ENCODE measurements at places on chromosomes 5 and 9. TPM values are rescaled to one million over a fixed set of nuclear protein-coding genes. Genes with fewer than 3 reads are reported as not detected.

- H3K4me1 ChIP-seq: no peaks in the 10 kb centered on the region
- H3K27ac ChIP-seq: peak overlapping the region; percentile 22
- no peak for DNase-seq
- H3K27me3 ChIP-seq: no peaks in the 10 kb centered on the region
- no peak overlapping the region for H3K4me3 ChIP-seq
- H3K36me3 ChIP-seq: peaks cover 88% of the 10 kb centered on the region
These were observed 30.8 kb downstream of the MTAP start for GRCh38 chr9:21833090-21833801.

- H3K36me3 ChIP-seq: no peaks in the 10 kb centered on the region
- no peaks in the 10 kb centered on the region for H3K27me3 ChIP-seq
- H3K27ac ChIP-seq: no peak overlapping the region
- H3K4me3 ChIP-seq: no peak overlapping the region
- peaks cover 42% of the 10 kb centered on the region for H3K4me1 ChIP-seq
These were observed 7.8 kb downstream of the SH3PXD2B start for GRCh38 chr5:172446336-172447051.

- no peak for DNase-seq
- H3K4me1 ChIP-seq: peaks cover 16% of the 10 kb centered on the region
- no peak overlapping the region for H3K27ac ChIP-seq
- H3K4me3 ChIP-seq: no peak overlapping the region
- H3K36me3 ChIP-seq: no peaks in the 10 kb centered on the region
These were observed 381.2 kb downstream of the NFIB start for GRCh38 chr9:13932528-13933267.

LAMC3 gene
- 35.9 TPM for total RNA-seq

PRDM9 gene
- total RNA-seq: not detected

GRCh38 chr5:165227515-165227914 lies 1722.1 kb downstream of the MAT2B start:
- peaks cover 48% of the 10 kb centered on the region for H3K4me1 ChIP-seq
- H3K27me3 ChIP-seq: no peaks in the 10 kb centered on the region
- DNase-seq: no peak
- H3K4me3 ChIP-seq: no peak overlapping the region
- no peak overlapping the region for H3K27ac ChIP-seq

DBH gene
- 0.24 TPM for total RNA-seq

CXCL14 gene
- total RNA-seq: 0.64 TPM

DNA sequence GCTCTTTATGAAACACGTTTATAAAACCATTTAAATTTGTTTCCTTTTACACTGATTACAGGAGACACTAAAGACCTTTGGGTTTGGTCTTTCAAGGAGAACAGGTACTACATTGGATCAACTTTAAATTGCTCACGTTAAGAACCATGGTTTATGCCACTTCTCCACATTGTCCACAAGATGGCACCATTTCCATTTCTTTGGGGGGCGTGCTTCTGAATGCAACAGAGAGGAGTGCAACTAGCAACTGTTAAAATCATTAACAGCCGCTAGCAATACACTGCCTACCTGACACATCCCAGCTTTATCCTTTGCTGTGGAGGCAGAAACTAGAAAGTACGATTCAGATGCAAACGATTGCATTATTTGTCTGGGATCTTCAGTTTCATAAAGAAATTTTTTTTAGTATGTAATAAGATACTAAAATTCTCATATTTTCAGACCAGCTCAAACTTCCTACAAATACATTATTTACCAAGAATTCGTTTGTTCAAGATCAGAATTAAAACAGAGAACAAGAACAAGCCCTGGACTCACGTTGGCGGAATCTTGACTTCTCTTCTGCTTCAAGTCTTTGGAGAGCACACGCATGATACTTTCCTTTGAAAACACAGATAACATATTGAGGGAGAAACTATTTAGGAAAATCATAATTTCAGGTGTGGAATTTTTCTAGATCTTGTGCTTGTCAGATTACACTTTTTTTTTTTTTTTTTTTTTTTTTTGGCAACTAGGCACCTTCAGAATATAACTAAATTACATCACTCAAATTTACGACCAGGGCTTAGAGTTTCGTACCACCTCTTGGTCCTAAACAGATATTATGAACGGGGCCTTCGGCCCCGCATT lies 702 bp downstream of the CDC20B start:
- H3K4me3 ChIP-seq: peak overlapping the region; percentile 74
- peak; percentile 26 for DNase-seq
- H3K4me1 ChIP-seq: peaks cover 33% of the 10 kb centered on the region
- H3K36me3 ChIP-seq: no peaks in the 10 kb centered on the region
- H3K27me3 ChIP-seq: peaks cover 66% of the 10 kb centered on the region

DNA sequence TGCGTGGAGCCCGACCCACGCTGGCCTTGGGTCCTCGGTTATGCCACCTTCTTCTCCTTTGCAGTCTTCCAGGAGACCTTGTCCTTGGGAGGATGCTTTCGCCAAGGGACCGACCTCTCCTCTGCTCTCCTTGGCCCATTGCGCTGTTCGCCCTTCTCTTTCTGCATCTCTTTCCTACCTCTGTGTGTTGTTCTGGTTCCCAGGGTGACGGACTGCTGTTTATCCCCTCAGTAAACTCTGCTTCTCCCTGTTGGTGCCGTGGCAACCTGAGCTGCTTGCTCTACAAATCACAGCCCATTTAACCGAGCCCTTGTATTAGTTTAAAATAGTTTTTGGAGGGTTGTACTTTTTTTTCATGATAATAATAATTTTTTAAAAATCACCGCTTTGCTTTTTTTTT lies 97.9 kb downstream of the DAPK1 start:
- no peaks in the 10 kb centered on the region for H3K27me3 ChIP-seq
- DNase-seq: peak; percentile 35
- peak overlapping the region; percentile 69 for H3K27ac ChIP-seq

DNA sequence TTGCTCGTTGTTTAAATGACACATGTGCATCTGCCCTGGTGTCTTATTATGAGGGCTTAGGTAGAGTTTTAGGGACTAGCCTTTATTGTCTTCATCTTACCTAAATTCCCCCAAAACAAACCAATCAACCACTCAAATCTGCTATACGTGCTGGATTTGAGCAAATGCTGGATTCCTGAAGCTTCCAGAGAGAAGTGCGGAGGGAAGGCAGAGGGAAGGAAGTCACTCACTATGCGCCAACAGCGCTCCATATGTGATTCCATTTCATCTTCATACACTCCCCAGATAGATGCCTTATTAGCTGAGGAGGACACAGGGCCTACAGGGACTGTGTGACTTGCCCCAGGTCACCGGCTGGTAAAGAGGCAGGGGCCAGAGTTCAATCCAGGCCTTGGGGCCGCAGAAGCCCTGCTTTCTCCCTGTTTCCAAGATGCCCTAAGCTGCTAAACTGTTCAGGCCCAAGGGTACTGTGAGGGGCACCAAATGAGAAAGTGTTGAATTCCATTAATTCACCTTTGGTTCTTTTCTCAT lies 63.5 kb downstream of the OTULIN start:
- no peak for DNase-seq
- peak overlapping the region; percentile 13 for H3K4me3 ChIP-seq
- H3K36me3 ChIP-seq: no peaks in the 10 kb centered on the region
- peaks cover 36% of the 10 kb centered on the region for H3K4me1 ChIP-seq
- no peaks in the 10 kb centered on the region for H3K27me3 ChIP-seq

DNA sequence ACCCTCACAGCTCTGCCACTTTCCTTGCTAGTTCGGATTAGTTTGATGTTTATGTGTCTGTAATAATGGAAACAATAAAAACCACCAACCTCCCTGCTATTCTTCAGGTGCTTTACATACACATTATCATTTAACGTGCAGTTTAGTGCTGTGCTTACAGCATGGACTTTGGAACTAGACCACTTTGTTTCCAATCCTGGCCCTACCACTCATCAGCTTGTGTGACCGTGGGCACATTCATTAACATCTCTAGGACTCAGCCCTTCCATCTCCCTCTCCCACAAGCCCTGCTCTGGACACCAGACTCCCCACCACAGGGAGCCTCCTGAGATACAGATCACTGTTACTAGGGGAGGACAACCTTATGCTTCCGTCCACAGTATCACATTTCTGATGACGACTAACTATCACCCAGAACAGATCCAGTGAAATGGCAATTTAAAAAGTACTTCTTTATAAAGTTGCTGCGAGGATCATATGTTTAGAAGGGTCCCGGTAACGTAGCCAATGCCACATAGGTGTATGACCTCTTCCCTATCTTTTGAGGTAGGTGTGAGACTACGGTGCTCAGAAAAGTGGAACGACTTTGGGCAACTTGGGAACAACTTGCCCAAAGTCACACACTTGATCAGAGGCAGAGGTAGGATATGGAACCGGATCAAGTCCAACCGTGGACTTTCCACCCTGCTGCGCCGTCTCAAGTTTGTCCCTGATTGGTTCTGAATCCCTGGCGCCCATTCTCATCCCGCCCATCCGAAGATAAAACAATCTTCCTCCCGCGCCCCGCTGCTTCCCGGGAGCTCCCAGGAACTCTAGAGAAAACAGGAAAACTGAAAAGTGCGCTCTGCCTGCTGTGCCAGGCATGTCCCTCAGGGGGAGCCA lies 132.4 kb upstream of the NIPBL start:
- H3K4me1 ChIP-seq: peaks cover 39% of the 10 kb centered on the region
- H3K4me3 ChIP-seq: peak overlapping the region; percentile 95
- H3K27ac ChIP-seq: peak overlapping the region; percentile 94
- no peaks in the 10 kb centered on the region for H3K36me3 ChIP-seq
- H3K27me3 ChIP-seq: peaks cover 4% of the 10 kb centered on the region

DNA sequence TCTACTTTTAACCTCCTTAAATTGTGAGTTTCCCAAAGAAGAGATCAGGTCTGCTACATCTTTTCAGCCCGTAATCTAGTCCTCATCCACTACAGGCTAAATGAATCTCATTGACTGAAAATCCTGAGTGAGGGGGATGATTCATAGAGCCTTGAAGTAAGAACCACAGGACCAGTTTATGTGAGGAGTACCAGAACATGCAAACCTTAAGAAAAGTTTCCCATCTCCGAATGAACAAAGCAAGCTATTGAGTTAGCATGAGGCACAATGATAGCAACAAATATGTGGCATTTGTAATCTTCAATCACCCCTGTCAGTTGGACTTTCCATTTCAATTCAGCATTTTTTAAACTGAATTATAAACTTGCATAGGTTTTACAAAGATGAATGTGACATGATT lies 197.0 kb downstream of the ALDH1A1 start:
- no peaks in the 10 kb centered on the region for H3K27me3 ChIP-seq
- H3K4me3 ChIP-seq: no peak overlapping the region
- H3K27ac ChIP-seq: no peak overlapping the region
- no peaks in the 10 kb centered on the region for H3K36me3 ChIP-seq
- DNase-seq: no peak
- H3K4me1 ChIP-seq: no peaks in the 10 kb centered on the region

GRCh38 chr5:122906768-122907167 lies 61.4 kb downstream of the SNX24 start:
- DNase-seq: no peak
- H3K4me3 ChIP-seq: no peak overlapping the region
- no peak overlapping the region for H3K27ac ChIP-seq
- H3K4me1 ChIP-seq: peaks cover 10% of the 10 kb centered on the region

- no peak for DNase-seq
- H3K27me3 ChIP-seq: no peaks in the 10 kb centered on the region
- H3K4me3 ChIP-seq: no peak overlapping the region
- peaks cover 7% of the 10 kb centered on the region for H3K4me1 ChIP-seq
- peaks cover 15% of the 10 kb centered on the region for H3K36me3 ChIP-seq
These were observed 4.1 kb downstream of the CCDC127 start for GRCh38 chr5:213803-214395.

GRCh38 chr5:45260292-45260691 lies 435.9 kb downstream of the HCN1 start:
- H3K27me3 ChIP-seq: no peaks in the 10 kb centered on the region
- peak overlapping the region; percentile 67 for H3K27ac ChIP-seq
- no peak overlapping the region for H3K4me3 ChIP-seq
- DNase-seq: no peak
- peaks cover 13% of the 10 kb centered on the region for H3K4me1 ChIP-seq
- H3K36me3 ChIP-seq: peaks cover 5% of the 10 kb centered on the region

- H3K27me3 ChIP-seq: no peaks in the 10 kb centered on the region
- DNase-seq: no peak
- H3K4me3 ChIP-seq: no peak overlapping the region
- no peaks in the 10 kb centered on the region for H3K36me3 ChIP-seq
- peak overlapping the region; percentile 9 for H3K27ac ChIP-seq
These were observed 37.0 kb upstream of the LCP2 start for GRCh38 chr5:170334626-170335025.

CYLC2 gene
- total RNA-seq: not detected

GRCh38 chr9:136614967-136615623 lies 47.6 kb upstream of the EGFL7 start:
- no peaks in the 10 kb centered on the region for H3K27me3 ChIP-seq
- no peak overlapping the region for H3K27ac ChIP-seq
- H3K4me1 ChIP-seq: peaks cover 8% of the 10 kb centered on the region

AGXT2 gene
- total RNA-seq: not detected

GRCh38 chr9:38342096-38342495 lies 50.4 kb upstream of the ALDH1B1 start:
- H3K27me3 ChIP-seq: peaks cover 31% of the 10 kb centered on the region
- H3K36me3 ChIP-seq: no peaks in the 10 kb centered on the region
- H3K4me3 ChIP-seq: no peak overlapping the region
- H3K4me1 ChIP-seq: peaks cover 10% of the 10 kb centered on the region

DNA sequence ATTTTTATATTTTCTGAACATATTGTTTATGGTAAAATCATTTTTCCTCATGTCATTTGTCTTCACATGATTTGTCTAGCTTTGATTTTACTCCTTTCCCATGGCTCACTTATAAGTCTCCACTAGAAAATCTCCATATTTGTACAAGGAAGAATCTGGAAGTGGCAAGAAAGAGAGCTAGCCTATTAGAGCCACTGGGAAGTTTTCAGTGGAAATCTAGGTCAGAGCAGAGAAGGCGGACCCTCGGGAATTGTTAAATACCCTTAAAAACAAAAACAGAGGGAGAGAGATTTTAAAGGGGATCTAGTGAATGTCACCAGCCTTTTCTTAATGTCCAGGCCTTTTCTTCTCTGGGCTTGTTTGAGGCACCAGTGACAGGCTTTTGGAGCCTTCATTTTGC lies 56.6 kb downstream of the GRAMD2B start:
- peaks cover 31% of the 10 kb centered on the region for H3K36me3 ChIP-seq
- no peaks in the 10 kb centered on the region for H3K4me1 ChIP-seq
- H3K27ac ChIP-seq: no peak overlapping the region
- H3K27me3 ChIP-seq: no peaks in the 10 kb centered on the region

- no peak overlapping the region for H3K27ac ChIP-seq
- no peak overlapping the region for H3K4me3 ChIP-seq
- no peaks in the 10 kb centered on the region for H3K27me3 ChIP-seq
These were observed 20.3 kb downstream of the MELK start for GRCh38 chr9:36592801-36593583.

PCDHA6 gene
- total RNA-seq: 2.4 TPM

GABRA6 gene
- total RNA-seq: not detected

CRHBP gene
- not detected for total RNA-seq

DNA sequence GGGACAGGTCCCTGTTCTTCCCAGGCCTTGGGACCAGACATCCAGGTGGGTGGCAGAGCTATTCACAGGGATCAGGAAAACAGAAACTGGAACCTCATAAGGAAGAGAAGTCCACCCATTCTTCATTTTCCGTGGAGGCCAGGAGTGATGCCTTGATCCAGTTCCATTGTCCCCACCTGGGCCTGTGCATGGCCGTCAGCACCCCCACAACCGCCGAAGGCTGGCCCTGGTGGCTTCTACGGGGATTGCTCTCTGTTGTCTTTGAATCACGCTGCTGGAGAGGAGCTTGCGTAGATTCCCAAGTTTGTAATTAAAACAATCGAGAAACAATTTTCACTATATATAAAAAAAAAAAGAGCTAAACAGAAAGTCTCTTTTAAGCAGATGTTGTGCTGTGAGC lies 134.4 kb downstream of the MVB12B start:
- H3K36me3 ChIP-seq: no peaks in the 10 kb centered on the region
- no peak overlapping the region for H3K27ac ChIP-seq
- H3K4me3 ChIP-seq: no peak overlapping the region
- H3K27me3 ChIP-seq: no peaks in the 10 kb centered on the region
- DNase-seq: no peak

INSL4 gene
- not detected for total RNA-seq

SPINK13 gene
- total RNA-seq: not detected

Data from WTC11 (cell line).